Stimulated activated naive CD4-positive, alpha-beta T cell (primary cell): ENCODE measurements at places on chromosomes 5 and 9.

- no peak for DNase-seq
These were observed 157.6 kb upstream of the CCNH start for GRCh38 chr5:87570366-87570765.

DNA sequence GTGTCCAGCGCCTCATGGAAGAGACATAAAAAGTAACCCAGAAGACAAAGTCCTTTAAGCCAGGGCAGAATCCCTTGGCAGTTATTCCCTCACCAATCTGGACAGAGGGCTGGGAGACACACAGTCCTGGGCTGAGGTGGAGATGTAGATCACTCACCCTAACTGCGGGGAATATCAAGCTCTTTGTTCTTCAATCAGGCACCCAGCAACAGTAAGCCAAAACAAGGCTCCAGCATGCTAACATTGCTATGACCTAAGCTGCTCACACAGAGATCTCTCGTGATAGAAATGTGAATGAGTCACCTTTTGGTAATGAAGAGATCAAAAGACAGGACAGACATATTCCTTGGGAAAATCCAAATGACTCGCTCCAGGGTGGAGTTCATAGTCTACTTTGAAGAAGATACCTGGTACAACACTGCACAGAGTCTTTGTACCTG, 101.3 kb downstream of the FBN2 start:
- no peak for DNase-seq

DNA sequence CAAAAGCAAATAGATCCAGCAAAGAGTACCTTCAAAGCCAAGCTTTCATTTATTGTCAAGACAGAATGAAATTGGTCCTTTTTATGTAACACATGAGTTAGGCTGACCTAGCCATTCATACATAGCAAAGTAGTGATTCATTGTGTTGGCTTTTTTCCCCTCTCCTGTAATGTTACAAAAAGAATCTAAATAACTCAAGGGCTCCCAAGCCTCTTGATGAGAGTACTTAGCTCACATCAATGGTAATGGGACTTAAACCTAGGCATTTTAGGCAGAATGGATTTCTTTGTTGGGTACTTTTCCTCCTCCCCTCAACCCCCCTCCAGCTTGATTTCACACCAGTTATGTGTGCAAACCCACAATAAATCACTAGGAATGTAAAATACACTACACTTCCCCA, 123.7 kb downstream of the EBF1 start:
- DNase-seq: no peak

- DNase-seq: no peak
These were observed 461.3 kb downstream of the ENC1 start for GRCh38 chr5:74179179-74179578.

DNA sequence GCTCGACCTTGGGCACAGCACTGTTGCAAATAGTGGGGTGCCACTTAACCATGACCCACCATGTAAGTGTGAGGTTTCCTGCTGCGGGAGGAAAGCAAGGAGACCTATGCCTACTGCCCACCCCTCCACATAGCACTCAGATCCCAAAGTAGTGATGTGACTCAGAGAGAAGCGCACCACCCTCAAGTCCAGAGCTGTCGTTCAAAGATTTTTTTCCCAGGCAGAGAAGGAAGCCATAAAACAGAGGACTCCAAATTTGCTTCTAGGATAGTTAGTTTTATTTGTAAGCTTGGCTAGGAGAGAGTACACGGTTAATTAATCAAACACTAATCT, 19.3 kb downstream of the UGT3A1 start:
- DNase-seq: no peak

DNA sequence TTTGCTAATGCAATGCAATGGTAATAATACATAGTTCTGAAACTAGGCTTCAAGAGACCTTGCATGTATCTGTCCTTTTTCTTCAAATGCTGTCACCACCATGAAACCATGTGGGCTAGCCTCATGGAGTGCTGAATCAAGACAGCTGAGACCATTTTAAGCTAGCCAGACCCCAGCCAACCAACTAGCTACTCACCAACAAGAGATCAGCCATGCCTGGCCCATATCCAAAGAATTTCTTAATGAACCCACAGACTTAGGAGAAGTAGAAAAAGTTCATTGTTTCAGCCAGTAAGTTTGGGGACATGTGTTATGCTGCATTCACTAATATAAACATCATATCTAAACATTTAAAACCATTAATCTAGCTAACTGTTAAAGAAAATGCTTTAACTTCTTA, 139.8 kb upstream of the EDIL3 start:
- no peak for DNase-seq

DNA sequence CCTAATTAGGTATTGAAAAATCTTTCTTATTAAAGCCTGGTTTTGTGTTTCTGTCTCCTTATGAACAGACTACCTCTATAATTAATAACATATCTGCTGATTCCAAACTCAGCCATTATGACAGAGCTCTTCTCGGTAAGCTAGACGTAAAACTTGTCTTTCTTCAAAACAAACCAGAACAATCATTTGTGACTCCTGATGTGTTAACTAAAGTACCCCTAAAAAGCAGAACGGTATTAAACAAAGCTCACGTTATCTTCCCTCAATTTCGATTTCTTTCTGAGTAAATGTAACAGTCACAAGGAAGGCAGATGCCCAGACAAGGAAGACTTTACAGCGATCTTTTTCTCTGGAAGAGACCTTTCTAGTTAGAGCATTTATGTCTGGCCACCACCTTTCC, 1.8 kb downstream of the SEMA5A start:
- no peak for DNase-seq

GRCh38 chr5:164002628-164003027, 497.2 kb downstream of the MAT2B start:
- DNase-seq: no peak

DNA sequence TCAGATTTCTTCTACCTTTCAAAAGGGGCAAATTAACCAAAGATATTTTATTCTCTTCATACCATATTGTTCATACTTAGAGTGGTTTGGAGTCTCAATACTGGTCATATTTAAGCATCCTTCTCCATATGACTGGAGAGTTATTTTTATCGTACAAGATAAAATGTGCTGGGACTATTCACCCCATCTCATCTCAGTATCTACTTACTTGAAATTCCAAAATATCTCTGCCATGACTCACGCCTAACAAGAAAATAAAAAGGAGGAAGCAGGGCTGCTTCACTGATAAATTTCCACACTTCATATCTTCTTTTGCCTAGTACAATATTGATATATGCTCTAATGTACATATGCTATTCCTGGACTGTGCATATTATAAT, 277.9 kb upstream of the CDH9 start:
- DNase-seq: no peak

- no peak for DNase-seq
These were observed 98.4 kb upstream of the CPLX2 start for GRCh38 chr5:175772747-175773533.

DNA sequence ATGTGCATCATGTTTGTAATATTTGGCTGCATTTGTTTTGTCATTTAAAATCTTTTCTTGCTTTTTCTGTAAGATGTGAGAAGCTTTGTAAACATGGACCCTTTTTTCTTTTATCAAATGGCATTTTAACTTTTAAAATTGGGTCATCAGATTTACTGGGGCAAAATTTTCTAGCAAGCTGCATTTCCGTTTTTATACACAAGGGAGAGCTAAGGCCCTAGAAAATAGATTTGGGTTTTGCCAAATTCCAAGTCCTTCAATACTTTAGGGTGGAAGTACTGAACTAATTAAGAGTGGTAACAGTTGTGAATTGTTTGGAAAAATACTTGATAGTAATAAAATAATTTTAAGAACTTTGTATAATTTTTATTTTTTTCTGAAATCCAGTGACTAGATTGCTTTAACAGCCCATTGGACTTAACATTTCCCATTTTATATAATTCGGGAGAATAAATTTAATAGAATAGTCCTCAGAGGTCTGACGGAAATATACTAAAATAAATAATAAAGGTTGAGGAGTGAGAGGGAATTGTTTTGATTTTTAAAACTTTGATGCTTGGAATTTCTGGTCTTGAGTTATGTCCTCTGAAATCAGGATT, 117.4 kb downstream of the SMARCA2 start:
- no peak for DNase-seq

DNA sequence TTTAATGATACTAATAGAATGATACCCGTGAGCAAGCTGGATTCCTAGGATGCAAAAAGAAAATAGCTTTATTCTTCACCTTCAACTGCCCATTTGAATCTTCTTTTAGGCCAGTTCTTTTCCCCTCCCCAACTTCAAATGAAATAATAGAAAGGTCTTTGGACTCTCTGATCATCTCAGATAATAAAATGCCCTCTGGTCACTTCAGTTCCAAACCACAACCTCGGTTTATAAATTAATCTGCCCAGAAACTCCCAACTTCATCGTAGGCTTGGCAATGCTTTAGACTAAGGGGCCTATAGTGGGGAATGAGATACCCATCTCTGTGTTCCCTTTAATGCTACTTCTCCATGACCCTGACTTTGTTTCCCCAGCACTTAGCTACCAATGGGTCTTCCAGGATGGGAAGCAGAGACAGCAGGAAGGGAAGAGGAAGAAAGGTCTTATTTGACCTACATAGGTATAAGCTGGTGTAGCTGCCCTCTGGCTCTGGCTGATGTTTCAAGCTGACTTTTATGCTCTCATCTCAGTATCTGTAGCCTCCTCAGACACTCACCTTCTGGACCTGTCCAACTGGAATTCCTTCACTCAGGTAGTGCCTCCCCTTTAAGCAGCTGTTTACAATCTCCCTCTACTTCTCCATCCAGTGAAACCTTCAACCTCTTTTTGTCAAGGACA, 47.2 kb upstream of the RAD23B start:
- no peak for DNase-seq

- DNase-seq: no peak
These were observed 123.2 kb downstream of the RMI1 start for GRCh38 chr9:84103651-84104377.

DNA sequence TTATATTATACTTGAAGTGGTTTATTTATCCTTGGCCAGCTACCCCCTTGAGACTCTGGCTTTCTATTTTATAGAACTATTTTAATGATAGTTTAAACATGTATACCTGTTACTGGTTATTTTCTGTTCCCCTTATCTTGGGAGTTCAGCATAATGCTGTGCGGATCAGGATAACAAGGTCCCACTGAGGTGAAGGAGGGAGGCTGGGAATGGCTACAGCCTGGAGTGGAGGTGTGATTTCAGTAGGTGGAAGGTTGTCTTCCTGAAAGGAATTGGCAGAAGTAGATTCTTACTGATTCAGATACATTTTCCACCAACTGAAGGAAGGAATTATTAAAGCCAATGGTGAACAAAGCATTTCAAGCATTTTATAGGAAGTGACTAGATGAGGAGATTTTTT, 38.9 kb downstream of the PAM start:
- DNase-seq: no peak

- no peak for DNase-seq
These were observed 164.7 kb downstream of the ADAMTSL1 start for GRCh38 chr9:18638371-18639249.

DNA sequence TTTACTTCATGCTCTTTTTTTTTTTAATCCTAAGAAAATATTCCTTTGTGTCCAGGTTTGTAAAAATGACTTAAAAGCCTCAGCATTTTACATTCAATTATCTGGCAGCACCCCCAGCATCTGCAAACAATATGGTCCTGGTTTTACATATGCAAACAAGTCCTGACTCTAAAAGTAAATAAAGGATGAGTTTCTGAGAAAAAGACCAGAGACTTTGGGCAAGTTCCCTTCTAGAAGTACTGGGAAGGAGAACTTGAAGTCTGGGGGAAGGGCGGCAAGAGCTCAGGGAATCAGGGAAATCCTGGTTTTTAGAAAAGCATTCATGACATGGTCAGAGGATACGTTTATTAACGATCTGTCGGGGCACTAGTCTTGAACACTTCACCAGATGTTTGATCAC, 25.8 kb downstream of the COL23A1 start:
- no peak for DNase-seq

- no peak for DNase-seq
These were observed 8.7 kb upstream of the CDKN2AIPNL start for GRCh38 chr5:134420343-134420742.

DNA sequence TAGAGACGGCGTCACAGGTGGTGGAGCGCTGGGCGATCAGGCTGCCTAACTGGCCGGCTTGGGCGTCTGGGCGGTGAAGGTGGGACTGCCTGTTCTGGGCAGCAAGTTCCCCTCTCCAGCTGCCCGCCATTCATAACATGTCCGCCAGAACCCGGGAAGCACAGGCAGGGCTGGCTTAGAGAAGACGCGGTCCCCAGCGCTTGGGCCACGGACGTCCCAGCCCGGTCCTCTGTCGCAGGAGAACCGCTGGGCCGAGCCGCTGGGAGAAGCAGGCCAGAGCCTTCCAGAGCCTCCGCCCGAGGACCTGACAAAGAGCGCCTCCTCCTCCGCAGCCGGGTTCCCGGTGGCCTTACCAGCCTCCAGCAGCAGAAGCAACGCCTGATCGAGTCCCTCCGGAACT, 15.2 kb upstream of the HAND1 start:
- no peak for DNase-seq

DNA sequence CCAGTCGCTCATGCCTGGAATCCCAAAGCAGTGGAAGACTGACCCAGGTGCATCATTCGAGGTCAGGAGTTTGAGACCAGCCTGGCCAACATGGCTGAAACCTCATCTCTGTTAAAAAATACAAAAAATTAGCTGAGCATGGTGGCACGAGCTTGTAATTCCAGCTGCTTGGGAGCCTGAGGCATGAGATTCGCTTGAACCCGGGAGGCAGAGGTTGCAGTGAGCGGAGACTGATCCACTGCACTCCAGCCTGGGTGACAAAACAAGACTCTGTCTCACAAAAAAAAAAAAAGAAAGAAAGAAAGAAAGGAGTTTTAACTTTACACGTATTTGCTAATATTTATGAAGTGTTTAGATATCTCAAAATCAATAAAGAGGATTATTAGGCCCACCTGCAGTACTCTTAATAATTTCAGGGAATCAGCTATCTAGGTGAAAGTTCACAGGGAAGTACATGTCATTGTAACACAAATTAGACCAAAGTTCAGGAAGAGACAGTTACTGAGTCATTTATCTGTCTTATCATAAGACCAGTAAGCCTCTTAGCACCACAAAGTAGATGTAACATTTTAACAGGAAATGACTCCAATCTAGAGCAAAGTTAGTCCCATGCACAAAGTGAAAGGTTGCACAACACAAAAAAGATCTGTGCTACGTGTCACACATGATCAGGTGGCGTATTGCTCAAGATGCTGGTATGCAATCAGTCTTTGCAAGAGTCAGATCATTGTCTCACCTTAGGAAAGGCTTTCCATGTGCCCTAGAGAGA, 34.1 kb upstream of the PLIN2 start:
- DNase-seq: peak; percentile 12

GRCh38 chr9:128225770-128226411, 22.7 kb downstream of the DNM1 start:
- no peak for DNase-seq

- DNase-seq: no peak
These were observed 46.3 kb downstream of the PHAX start for GRCh38 chr5:126647071-126647470.

DNA sequence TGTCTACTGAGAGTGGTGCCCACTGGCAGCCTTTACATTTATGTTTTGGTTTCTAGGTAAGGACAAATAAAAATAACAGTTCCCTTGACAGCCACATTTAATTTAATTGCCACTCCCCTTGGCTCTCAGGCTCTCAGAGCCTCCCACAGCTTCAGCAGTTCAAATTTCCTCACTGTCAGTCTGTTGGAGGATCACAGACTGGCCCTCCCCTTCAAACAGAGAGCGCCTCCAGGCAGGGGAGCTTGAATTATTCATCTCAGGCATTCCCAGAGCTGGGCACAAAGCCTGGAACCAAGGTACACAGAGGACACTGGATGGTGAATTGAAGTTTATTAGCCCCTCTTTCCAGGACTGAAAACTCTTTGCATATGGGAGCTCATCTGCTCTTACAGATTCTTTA, 407.7 kb downstream of the SPOCK1 start:
- no peak for DNase-seq
